MCF 10A (cell line): ENCODE measurements at places on chromosomes 7 and 10. TPM values are rescaled to one million over a fixed set of nuclear protein-coding genes. Genes with fewer than 3 reads are reported as not detected.

- H3K4me1 ChIP-seq, result peaks cover 15% of the 10 kb centered on the region
- no peaks in the 10 kb centered on the region for H3K27me3 ChIP-seq
- no peaks in the 10 kb centered on the region for H3K36me3 ChIP-seq
- no peak overlapping the region for H3K27ac ChIP-seq
These were observed 453.4 kb upstream of the CELF2 start for GRCh38 chr10:10564081-10564794.

IKZF1 gene
- not detected in 2 replicates for total RNA-seq

DNA sequence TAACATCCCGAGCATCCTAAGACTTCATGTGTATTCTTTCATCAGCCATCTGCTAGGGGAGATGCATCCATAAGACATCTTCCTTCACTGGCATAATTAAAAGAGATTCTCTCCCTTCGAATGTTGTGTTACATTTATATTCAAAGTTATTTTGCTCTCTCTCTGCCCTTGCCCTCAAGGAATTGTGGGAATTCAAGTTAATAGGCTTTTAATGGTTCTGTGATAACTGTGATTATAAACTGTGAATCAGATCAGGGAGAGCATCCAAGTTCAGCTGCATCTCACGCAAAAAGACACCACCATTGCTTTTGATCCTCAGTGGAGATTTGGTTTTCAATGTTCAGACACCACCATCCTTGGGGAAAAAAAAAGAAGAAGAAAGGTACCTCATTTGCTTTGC lies 9.2 kb upstream of the TEX36 start:
- H3K4me3 ChIP-seq, result no peak overlapping the region
- no peaks in the 10 kb centered on the region for H3K4me1 ChIP-seq
- H3K27me3 ChIP-seq, result peaks cover 17% of the 10 kb centered on the region
- H3K27ac ChIP-seq, result no peak overlapping the region

GRCh38 chr7:8514781-8515519 lies 81.5 kb downstream of the NXPH1 start:
- DNase-seq, result no peak
- no peak overlapping the region for H3K27ac ChIP-seq
- H3K4me3 ChIP-seq, result no peak overlapping the region
- no peaks in the 10 kb centered on the region for H3K4me1 ChIP-seq
- H3K36me3 ChIP-seq, result no peaks in the 10 kb centered on the region

CYP2C19 gene
- total RNA-seq, result not detected in 2 replicates

DNA sequence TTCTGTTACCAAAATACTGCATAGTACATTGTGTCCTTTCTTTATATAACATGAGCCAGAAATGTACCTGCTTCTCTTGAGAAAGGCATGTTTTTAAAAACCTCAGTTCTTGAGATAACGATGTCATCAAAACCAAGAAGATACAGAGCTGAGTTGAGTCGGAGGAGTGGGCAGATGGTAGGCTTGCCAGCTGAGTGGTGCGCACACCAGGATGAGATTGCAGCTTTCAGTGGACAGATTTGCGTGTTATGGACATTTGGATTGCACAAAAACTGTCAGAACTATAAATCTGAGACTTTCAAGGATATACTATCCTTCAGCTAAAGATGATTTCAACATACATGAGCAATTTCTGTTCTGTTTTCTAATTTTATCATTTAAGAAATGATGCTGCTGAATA lies 25.0 kb downstream of the PRKAR2B start:
- no peak overlapping the region for H3K27ac ChIP-seq
- H3K4me1 ChIP-seq, result no peaks in the 10 kb centered on the region
- peaks cover 56% of the 10 kb centered on the region for H3K27me3 ChIP-seq
- H3K36me3 ChIP-seq, result no peaks in the 10 kb centered on the region

SPDYE11 gene
- not detected in 2 replicates for total RNA-seq

GRCh38 chr7:105493923-105494315 lies 28.2 kb downstream of the PUS7 start:
- no peaks in the 10 kb centered on the region for H3K4me1 ChIP-seq
- no peak overlapping the region for H3K4me3 ChIP-seq
- peaks cover 44% of the 10 kb centered on the region for H3K36me3 ChIP-seq
- H3K27ac ChIP-seq, result no peak overlapping the region

DNA sequence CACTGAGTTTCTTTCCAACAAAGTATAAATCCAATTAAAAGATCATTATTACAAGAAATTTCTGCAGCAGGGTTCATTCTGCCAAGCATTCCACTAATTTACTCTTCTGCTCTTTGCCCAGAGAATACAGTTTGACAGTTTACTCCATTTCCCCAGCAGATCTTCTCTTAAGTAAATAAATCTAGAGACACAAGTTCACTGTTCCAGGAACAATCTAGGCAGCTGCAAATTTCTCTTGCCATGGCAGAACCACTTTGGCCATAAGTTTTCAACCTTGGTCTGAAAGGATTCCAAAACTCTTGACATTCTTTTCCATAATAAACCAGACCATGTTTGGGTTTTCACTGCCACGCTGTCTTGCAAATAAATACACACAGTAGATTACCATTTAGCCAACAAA lies 11.5 kb downstream of the RGS10 start:
- DNase-seq, result no peak
- no peak overlapping the region for H3K4me3 ChIP-seq
- H3K27me3 ChIP-seq, result no peaks in the 10 kb centered on the region
- H3K4me1 ChIP-seq, result no peaks in the 10 kb centered on the region

SAMD9 gene
- total RNA-seq, result 4.4 and 7.9 TPM in 2 replicates

DNA sequence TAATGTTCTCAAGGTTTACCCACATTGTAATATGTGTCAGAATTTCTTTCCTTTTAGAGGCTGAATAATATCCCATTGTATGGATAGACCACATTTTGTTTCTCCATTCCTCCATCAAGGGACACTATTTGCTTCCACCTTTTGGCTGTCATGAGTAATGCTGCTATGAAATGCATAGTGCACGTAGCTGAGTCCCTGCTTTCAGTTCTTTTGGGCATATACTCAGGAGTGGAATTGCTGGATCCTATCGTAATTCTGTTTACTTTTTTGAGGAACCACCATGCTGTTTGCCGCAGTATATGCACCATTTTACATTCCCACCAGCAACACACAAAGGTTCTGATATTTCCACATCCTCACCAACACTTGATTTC lies 60.0 kb downstream of the PRF1 start:
- no peak for DNase-seq
- H3K36me3 ChIP-seq, result no peaks in the 10 kb centered on the region
- no peaks in the 10 kb centered on the region for H3K4me1 ChIP-seq

DNA sequence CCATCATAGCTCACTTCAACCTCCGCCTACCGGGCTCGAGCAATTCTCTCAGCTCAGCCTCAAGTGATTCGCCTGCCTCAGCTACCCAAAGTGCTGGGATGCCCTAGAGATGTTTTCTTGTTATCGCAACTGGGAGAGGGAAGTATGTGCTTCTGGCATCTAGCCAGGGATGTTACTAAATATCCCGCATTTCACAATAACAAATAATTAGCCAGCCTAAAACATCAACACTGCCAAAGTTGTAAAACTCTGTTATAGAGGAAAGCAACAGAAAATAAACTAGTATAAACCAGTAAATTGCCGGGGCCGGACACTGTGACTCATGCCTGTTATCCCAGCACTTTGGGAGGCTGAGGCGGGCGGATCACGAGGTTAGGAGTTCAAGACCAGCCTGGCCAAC lies 7.2 kb downstream of the INA start:
- peak; percentile 95 for DNase-seq
- no peak overlapping the region for H3K4me3 ChIP-seq
- H3K27ac ChIP-seq, result no peak overlapping the region
- H3K36me3 ChIP-seq, result no peaks in the 10 kb centered on the region
- no peaks in the 10 kb centered on the region for H3K4me1 ChIP-seq
